ENCODE measurements at places on chromosomes 6 and 20. TPM values are rescaled to one million over a fixed set of nuclear protein-coding genes. Genes with fewer than 3 reads are reported as not detected.
A peak's percentile ranks its signal among the peaks of the same experiment; 100 is the strongest.

DNA sequence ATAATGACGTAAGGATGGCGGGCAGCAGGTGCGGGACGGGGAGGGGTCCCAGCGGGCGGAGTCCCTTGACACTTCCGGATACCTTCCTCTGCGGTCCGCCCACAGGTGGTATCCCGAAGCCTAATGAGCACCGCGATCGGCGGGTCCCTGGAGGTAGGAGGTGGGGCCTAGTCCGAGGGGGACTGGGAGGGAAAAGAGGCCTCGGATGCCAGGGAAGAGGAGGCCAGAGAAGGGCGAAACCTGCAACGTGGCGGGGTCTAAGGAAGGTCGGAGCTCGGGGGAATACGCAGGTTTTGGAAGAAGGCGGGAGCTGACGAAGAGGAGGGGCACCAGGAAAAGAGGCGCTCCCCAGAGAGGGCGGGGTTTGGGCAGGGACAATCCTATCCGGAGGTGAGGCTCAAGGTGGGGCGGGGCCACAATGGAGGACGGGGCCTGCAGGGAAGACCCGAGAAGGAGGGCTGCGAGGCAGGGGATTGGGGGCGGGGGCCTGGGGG lies 3.7 kb downstream of the PRSS16 start:
- peak; percentile 96 for DNase-seq

- peak; percentile 83 for DNase-seq
Measured at GRCh38 chr6:143940011-143940597, 68.0 kb downstream of the PLAGL1 start.

GRCh38 chr6:4103929-4104328 lies 25.0 kb upstream of the FAM217A start:
- no peak for DNase-seq

GRCh38 chr6:14310960-14311359 lies 193.4 kb downstream of the CD83 start:
- DNase-seq = no peak

- DNase-seq = no peak
Measured at GRCh38 chr6:146292506-146292905, 251.1 kb upstream of the RAB32 start.

DNA sequence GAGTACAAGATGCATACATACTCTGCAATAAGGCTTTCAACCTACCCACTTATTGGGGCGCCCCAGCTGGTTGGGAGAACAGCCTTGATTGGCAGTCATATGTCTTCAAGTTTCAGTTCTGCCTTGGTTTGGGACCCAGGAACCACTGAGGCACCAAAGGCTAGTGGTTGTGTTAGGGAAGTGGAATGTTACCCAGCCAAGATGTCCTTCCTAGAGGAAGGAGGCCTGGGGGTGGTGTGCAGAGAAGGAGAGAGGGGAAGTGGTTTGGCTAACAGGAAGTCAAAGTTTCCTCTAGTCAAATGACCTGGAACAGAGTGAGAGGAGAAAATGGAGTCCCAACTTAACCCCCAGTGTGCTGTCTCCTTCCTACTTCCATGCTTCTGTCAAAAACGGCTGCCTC lies 59.4 kb downstream of the CD164 start:
- DNase-seq = peak; percentile 18

DNA sequence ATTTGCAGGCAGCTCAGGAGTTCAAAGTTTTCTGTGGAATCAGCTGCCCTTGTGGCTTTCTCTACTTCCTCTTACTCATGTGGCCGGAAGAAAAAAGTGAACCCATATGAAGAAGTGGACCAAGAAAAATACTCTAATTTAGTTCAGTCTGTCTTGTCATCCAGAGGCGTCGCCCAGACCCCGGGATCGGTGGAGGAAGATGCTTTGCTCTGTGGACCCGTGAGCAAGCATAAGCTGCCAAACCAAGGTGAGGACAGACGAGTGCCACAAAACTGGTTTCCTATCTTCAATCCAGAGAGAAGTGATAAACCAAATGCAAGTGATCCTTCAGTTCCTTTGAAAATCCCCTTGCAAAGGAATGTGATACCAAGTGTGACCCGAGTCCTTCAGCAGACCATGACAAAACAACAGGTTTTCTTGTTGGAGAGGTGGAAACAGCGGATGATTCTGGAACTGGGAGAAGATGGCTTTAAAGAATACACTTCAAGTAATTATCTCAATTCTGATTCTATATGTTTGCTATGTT lies 1.1 kb downstream of the MGME1 start:
- peak; percentile 57 for DNase-seq

GRCh38 chr6:128316258-128316929 lies 204.0 kb downstream of the PTPRK start:
- DNase-seq = no peak

DNA sequence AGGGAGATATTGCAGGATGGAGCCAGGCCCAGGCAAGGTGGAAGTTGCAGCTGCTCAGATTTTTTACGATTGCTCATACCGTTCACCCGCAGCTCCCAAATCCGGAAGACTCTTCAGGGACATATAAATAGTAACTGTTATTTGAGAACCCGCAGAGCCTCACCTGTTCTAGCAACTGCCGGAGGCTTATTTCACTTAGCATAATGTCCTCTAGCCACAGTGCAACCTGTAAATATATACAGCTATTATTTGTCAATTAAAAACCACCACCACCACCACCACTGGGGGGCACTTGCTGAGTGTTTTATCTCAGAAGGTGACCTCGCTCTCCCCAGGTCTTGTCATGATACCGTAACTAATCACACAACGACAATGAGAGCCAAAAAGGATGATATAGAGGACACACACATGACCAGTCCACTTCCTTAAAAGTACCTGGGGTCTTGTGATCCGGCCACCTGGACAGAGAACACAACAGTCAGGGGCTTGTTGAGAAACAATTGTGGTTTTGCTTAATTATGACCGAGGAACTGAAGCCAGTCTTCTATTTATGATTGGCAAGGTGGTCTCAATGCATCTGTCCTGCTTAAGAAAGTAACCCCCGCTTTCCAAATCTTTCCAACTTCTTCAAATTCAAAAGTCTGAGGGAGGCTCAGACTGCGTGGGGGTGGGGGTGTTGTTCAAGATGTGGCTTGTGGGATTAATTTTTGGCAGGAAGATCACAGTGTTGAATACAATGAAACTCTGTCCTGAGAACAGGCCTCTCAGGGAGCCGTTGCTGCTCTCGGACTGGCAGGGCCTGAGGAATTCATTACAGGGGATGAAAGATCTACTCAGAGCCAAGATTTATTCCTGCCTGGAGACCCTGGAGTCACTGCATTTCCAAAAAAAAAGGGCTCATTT lies 107.7 kb upstream of the PRND start:
- DNase-seq = no peak

GRCh38 chr6:36751091-36751490 lies 53.5 kb downstream of the RAB44 start:
- no peak for DNase-seq

DNA sequence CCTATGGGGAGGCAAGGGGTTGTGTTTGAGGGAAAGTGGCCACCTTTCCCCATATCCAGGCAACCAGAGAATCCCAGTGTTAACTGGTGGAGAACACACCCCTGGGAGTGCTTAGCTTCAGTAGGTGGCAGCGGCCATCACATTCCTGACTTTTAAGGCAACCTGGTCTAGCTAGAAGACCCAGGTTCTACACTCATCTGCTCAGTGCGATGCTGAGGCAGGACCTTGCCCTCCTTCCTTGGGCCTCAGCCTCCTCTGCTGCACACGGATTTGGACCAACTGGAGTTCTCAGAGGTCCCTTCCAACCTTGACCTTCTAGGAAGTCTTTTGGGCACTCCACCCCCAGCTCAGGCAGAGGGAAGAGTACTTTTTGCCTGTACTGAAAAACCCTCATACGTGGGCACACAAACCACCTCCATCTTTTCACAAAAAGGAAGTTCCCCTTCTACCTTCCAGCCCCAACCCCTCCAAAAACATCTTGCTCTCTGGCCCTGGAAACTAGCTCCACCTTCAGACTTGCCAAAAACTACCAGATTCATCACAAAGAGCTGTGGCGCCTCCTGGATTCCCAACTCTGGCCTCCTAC lies 2.9 kb downstream of the CCND3 start:
- DNase-seq = no peak

DNA sequence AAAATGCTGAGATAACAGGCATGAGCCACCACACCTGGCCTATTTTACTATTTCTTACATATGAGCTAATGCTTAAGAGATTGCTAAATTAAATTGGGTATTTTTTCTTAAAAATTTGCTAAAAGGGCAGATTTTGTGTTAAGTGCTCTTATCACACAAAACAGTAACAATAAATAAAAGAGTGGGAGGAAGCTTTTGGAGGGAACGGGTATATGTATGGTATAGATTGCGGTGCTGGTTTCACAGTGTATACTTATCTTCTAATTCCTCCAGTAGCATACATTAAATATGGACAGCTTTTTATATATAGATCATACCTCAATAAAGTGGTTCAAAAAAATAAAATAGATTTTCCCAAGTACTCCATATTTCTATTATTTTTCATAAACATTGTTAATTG lies 39.4 kb upstream of the FABP7 start:
- no peak for DNase-seq

GRCh38 chr6:166784691-166785090 lies 157.6 kb upstream of the RPS6KA2 start:
- no peak for DNase-seq

- DNase-seq = no peak
Measured at GRCh38 chr20:57716202-57716601, 6.4 kb upstream of the PMEPA1 start.

GRCh38 chr6:57974653-57975052 lies 657.2 kb downstream of the PRIM2 start:
- DNase-seq = no peak

DNA sequence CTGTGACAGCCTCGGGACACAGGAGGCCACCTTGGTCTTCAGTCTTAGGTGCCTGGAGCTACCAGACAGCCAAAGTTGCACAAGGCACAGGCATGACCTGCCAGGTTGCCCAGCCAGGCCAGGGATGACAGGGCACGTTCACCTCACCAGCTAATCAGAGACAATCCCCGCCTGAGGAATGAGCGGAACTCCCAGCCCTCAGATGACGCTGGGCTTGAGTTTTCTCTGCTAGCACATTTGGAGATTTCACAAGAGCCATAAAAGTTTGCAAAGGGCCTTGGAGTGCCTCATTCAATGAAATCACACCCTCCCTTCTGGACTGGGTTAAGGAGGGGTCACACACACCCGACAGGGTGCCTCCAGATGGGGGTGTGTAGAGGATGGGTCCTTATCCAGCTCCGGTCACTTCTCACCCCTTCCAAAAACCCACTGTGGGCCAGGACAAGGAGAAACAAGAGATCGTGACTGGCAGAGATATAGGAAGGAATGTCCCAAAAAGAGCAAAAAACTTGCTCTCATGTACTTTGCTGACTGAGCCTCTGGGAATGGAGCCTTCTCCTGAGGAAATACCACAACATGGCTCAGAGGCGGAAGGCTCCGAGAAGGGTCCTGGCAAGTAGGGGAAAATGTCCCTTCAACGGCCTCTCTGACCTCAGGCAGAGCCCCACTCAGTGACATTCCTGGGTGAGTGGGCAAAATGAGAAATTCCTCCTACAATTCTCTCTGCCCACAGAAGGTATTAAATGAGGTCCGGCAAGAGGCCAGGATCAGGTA lies 121.6 kb downstream of the ISM1 start:
- no peak for DNase-seq

GRCh38 chr20:63740070-63740626 lies 572 bp downstream of the SLC2A4RG start:
- DNase-seq = peak; percentile 42

DNA sequence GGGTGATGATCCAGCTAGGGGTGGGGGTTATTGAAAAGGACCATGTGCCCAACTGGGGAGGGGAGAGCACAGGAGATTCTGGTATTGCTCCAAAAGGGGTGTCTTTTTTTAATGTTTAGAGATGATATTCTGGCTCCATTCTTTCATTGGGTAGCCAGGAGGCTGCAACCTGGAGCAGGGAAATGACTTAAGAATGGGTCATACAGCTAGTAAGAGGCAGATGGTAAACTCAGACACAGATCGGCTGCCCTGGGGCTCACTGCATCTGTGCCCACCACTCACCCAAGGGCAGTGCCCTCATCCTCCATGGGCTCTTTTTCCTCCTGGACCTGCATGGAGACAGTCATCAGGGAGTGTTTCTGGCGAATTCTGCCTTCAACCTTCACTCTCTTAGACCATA lies 302.0 kb upstream of the PRDM1 start:
- no peak for DNase-seq

Gene TFAP2B
- not detected for total RNA-seq

Gene WRNIP1
- 41.2 TPM for total RNA-seq

Gene BPIFA1
- total RNA-seq = not detected

Gene THEMIS
- 9.1 TPM for total RNA-seq

Gene GSTA3
- not detected for total RNA-seq

Gene COL9A1
- not detected for total RNA-seq

Gene VGLL2
- not detected for total RNA-seq

Gene FAM209A
- total RNA-seq = not detected

Gene C6orf132
- 106 TPM for total RNA-seq

Gene PDE7B
- 1.4 TPM for total RNA-seq

Gene JAG1
- 35.2 TPM for total RNA-seq

Gene GTF2H4
- total RNA-seq = 10.7 TPM

Gene MUC21
- not detected for total RNA-seq

Gene DUSP22
- 40.4 TPM for total RNA-seq

Gene LBP
- total RNA-seq = not detected

Gene WFDC2
- not detected for total RNA-seq

Gene WFDC12
- total RNA-seq = not detected

Gene ZBTB46
- total RNA-seq = 1.9 TPM

Gene UBD
- 1.6 TPM for total RNA-seq

Data from Peyer's patch (tissue), 4 donors.